HepG2 (cell line): ENCODE measurements at places on chromosomes 2 and 18. TPM values are rescaled to one million over a fixed set of nuclear protein-coding genes. Genes with fewer than 3 reads are reported as not detected.

Gene NBAS
- 28.8 and 33.6 TPM in 2 replicates for polyA plus RNA-seq

Gene CRYBA2
- polyA plus RNA-seq = not detected in 2 replicates

Gene SP5
- 50.8 and 52.3 TPM in 2 replicates for polyA plus RNA-seq

Gene SERPINB3
- not detected in 2 replicates for polyA plus RNA-seq

Gene KIAA2012
- polyA plus RNA-seq = not detected in 2 replicates

Gene LRRTM4
- polyA plus RNA-seq = 1.2 TPM in 2 replicates

Gene ACVR1C
- 0.05 TPM in 2 replicates for polyA plus RNA-seq
